ENCODE measurements at places on chromosomes 5 and 9.

- DNase-seq: no peak
Observed at GRCh38 chr5:40490464-40491111, 189.1 kb upstream of the PTGER4 start.

GRCh38 chr5:148166550-148167283, 1.6 kb upstream of the SPINK14 start:
- DNase-seq: no peak

GRCh38 chr5:168883281-168883741, 304.1 kb upstream of the PANK3 start:
- DNase-seq: no peak

DNA sequence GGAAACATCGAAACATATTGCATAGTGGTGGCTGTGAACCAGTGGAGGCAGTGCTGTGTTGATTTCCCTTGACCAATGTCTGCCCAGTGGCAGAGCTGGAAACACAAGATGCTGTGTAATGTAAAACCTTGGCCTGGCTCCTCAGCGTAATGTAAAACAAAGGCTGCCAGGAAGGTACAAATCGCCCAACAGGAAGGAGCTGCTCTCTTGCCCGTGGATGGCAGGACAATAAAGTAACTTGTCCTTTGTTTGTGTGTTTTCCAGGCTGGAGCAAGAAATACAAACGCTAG, 143.4 kb downstream of the PALM2AKAP2 start:
- no peak for DNase-seq

- DNase-seq: no peak
Observed at GRCh38 chr5:158990979-158991775, 108.5 kb downstream of the EBF1 start.

- DNase-seq: no peak
Observed at GRCh38 chr5:43232943-43233833, 41.2 kb downstream of the NIM1K start.

DNA sequence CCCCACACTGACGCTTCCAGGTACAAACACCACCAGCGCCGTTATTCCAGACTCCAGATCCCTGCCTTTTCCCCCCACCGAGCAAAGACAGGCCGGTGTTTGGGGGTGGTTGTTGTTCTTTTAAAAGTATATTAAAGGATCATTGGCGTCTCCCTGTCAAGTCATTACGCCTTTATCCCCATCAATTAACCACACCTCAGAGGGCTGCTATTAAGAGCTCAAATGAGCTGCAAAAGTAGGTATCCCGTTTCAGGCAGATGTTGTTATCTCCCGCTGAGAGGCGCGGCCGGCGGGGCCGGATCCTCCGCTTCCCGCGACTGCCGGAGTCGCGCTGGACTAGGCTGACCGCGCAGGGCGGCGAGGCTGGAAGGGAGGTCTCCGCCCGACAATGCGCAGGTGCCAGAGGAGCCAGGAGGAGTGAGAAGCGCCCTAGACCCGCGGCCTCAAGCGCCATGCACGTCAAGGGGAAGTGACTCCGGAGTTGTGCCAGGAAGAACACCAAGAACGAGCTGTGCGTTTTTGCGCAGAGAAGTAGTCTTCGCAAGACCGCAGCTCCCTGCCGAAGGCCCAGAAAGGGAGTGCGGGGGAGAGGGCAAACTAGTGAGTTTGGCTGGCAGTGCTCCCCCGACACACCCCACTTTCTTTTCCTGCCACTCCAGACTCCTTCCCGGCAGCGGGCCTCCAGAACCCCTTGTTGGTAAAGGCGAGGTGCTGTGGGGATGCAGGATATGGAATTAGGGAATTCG, 8.2 kb downstream of the NR2F1-AS1 start:
- DNase-seq: no peak

DNA sequence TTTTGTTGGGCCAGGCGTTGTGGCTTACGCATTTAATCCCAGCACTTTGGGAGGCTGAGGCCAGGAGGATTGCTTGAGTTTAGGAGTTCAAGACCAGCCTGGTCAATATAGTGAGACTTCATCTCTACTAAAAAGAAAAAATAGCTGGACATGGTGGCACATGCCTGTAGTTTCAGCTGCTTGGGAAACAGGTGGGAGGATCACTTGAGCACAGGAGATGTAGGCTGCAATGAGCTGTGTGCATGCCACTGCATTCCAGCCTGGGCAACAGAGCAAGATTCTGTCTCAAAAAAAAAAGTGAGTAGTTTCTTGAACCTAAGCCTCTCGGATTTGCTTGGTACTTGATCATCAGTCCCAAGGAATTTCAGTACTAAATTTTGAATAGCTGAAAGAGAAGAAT, 26.9 kb downstream of the G3BP1 start:
- DNase-seq: no peak

Data from activated CD4-positive, CD25-positive, alpha-beta regulatory T cell (primary cell).